Right lobe of liver (tissue), 6 donors: ENCODE measurements at places on chromosomes 7 and 10.
A peak's percentile ranks its signal among the peaks of the same experiment; 100 is the strongest.

DNA sequence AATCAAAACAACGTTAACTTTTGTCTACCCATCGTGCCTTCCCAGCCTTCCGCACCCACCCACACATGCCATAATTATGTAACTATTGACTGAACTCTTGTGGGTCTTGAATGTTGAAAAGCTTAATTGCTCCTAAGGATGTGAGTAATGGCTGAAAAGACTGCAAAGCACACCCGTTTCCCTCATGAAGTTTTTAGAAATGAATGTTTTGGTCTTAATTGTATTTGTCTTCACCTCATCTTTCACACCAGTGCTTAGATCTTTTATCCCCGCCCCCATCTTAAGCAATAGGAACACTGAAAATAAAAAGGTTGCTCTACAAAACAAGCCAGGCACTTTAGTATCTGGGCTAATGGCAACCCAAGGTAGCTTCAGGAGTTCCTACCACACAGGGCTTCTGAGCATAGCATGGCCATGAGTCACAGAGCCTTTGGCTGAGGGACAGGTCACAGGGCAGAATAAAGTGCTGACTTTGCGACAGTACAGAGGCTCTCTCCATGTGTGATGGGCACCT is 690.5 kb downstream of the PARD3 start:
- peak; percentile 53 for DNase-seq

DNA sequence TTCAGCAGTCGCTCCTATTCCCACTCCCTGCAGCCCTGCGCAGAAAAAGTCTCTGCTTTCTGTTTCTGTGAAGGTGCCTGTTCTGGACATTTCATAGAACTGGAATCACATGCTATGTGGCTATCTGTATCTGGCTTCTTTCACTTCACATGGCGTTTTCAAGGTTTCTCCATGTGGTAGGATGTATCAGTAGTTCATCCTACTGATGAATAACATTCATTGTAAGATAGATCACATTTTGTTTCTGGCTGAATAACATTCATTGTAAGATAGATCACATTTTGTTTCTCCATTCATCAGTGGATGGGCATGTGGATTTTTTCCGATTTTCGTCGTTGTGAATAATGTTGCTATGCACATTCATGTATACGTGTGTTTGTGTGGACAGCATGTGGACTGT is 44.5 kb downstream of the HSPA12A start:
- no peak for DNase-seq

GRCh38 chr7:134618756-134619530 is 27.7 kb upstream of the BPGM start:
- no peak for DNase-seq

- no peak for DNase-seq
Measured at GRCh38 chr10:88494537-88494936, 88.6 kb downstream of the RNLS start.
